ENCODE measurements at places on chromosomes 3 and 15. TPM values are rescaled to one million over a fixed set of nuclear protein-coding genes. Genes with fewer than 3 reads are reported as not detected.
A peak's percentile ranks its signal among the peaks of the same experiment; 100 is the strongest.

- H3K4me3 ChIP-seq, result no peak overlapping the region
- H3K4me1 ChIP-seq, result peaks cover 9% of the 10 kb centered on the region
- H3K27ac ChIP-seq, result no peak overlapping the region
- no peaks in the 10 kb centered on the region for H3K27me3 ChIP-seq
Measured at GRCh38 chr3:140447136-140447535, 230.7 kb upstream of the TRIM42 start.

- H3K27me3 ChIP-seq, result no peaks in the 10 kb centered on the region
- no peak overlapping the region for H3K27ac ChIP-seq
- DNase-seq, result no peak
- no peak overlapping the region for H3K4me3 ChIP-seq
- no peaks in the 10 kb centered on the region for H3K36me3 ChIP-seq
Measured at GRCh38 chr15:70923311-70924080, 30.9 kb downstream of the LRRC49 start.

GRCh38 chr3:103712320-103713008 is 1277.6 kb downstream of the ZPLD1 start:
- no peak overlapping the region for H3K27ac ChIP-seq
- no peaks in the 10 kb centered on the region for H3K36me3 ChIP-seq
- no peak for DNase-seq

GRCh38 chr15:76976572-76977270 is 18.2 kb upstream of the PSTPIP1 start:
- no peak overlapping the region for H3K27ac ChIP-seq
- no peaks in the 10 kb centered on the region for H3K27me3 ChIP-seq
- H3K36me3 ChIP-seq, result no peaks in the 10 kb centered on the region
- no peak for DNase-seq

CIDEC gene
- total RNA-seq, result 20.4 TPM

- no peak overlapping the region for H3K27ac ChIP-seq
- H3K27me3 ChIP-seq, result no peaks in the 10 kb centered on the region
- no peaks in the 10 kb centered on the region for H3K36me3 ChIP-seq
- H3K4me3 ChIP-seq, result no peak overlapping the region
Measured at GRCh38 chr3:163622384-163622783, 1455.9 kb downstream of the SI start.

DNA sequence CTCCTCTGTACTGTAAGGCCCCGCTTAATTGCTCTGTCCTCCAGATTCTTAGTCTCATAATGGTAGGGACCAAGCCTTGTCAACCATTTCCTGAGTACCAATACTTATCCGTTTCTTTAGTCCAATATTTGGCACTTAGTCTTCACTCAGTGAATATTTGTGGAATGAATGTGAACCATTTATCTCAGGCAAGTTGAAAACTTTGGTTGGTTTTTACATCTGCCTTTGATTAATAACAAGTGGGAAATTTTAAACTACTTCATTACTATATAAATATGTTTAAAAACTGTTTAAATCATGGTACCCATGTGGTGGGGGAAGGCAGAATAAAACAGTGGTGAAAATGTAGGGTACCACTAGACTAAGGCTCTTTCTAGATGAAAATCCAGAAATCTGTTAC is 15.2 kb downstream of the CA12 start:
- H3K4me3 ChIP-seq, result no peak overlapping the region
- no peaks in the 10 kb centered on the region for H3K27me3 ChIP-seq
- no peak overlapping the region for H3K27ac ChIP-seq
- H3K4me1 ChIP-seq, result peaks cover 6% of the 10 kb centered on the region
- no peak for DNase-seq

ZNF774 gene
- total RNA-seq, result 2.1 TPM

GRM2 gene
- 0.27 TPM for total RNA-seq

C2CD4B gene
- 2.0 TPM for total RNA-seq

DNA sequence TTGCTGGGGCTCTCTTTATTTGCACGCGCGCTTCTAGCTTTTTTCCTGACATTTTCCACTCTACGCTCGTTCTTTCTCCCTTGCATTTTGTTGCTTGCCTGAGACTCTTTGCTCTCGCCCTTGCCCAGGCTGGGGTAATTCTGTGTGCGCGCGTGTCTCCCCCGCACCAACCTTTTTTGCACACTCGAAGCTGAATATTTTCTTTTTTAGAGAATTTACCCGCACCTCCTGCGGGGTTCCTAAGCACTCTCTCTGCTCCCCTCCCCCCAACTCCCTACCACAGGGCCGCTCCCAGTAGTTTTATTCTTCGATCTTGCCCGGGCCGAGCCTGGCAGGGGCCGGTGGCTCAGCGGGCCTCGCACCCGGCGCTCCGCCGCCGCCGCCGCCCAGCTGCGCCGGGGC is 732 bp downstream of the FAM43A start:
- H3K4me1 ChIP-seq, result peaks cover 45% of the 10 kb centered on the region
- no peak for DNase-seq
- peak overlapping the region; percentile 15 for H3K27ac ChIP-seq
- peaks cover 12% of the 10 kb centered on the region for H3K27me3 ChIP-seq
- peak overlapping the region; percentile 67 for H3K4me3 ChIP-seq
- no peaks in the 10 kb centered on the region for H3K36me3 ChIP-seq

- H3K4me3 ChIP-seq, result no peak overlapping the region
- H3K4me1 ChIP-seq, result peaks cover 13% of the 10 kb centered on the region
- H3K36me3 ChIP-seq, result no peaks in the 10 kb centered on the region
Measured at GRCh38 chr15:85976986-85977385, 102.7 kb upstream of the AGBL1 start.

IL17RC gene
- 27.3 TPM for total RNA-seq

ARL6 gene
- 8.5 TPM for total RNA-seq
